ENCODE measurements at places on chromosomes 5 and 9.

GRCh38 chr5:174708476-174709207, 15.7 kb upstream of the MSX2 start:
- DNase-seq = no peak

DNA sequence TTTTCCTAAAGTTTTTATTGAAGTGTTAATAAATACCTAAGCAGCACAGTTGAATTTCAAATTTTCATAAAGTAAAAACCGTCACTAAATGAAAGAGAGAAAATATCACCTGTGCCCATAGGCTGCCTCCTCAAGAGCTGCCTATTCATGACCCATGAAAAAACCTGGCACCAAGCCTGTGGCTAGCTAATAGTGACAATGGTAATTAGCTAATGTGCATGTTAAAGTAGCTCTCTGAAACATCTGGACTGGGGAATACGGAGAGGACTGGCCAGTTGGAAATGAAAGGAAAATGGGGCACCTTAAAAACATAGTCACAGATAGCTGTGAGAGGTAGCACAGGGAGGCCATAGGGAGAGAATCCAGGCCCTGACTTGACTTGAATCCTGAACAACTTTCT, 5.4 kb upstream of the GNE start:
- no peak for DNase-seq

DNA sequence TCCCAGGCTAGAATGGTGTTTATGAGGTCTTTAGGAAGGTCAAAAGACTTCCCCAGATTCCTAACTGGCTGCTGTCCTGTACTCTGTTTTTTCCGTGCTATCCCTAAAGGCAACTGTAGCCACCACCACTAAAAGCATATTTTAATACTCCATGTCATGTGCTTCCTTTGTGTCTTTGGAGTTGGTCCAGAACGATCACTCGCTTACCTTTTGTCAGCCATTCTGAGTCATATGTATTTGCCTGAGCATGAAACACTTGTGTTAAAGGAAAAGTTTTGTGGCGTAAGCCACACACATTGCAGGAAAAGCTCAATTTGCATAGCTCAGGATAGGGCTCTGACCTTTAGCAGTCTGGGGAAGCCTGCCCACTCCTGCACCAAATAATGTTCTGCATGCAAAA, 299.6 kb downstream of the NTRK2 start:
- no peak for DNase-seq

- DNase-seq = no peak
Observed at GRCh38 chr5:175866377-175866907, 4.9 kb upstream of the CPLX2 start.

DNA sequence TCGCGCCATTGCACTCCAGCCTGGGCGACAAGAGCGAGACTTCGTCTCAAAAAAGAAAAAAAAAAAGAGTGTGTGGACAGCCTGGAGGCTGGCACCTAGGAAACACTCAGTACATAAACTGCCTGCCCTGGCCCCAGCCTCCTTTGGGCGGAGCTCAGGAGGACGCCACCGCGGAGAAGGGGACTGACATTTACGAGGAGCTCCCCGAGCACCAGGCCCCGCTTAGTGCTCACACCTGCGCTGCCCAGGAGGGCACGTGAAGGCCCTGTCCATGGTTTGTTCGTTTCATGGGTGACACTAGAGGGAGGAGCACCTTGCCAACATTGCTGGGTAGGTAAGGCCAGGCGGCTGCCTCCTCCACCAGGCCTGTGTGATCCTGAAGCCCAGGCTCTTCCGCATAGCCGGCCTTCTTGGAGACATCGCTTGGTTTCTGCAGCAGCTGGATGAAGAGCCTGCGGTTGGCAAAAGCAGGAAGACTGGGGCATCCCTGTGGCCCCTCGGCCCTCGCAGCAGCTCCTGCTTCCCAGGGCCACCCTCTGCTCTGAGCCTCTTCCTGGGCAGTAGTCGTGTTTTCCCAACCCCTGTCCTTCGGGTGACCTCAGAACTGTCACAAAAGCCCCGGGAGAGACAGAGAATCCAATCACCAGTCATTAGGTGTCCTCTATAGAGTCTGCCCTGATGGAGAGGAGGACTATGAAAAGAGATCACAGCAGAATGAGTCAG, 26.2 kb upstream of the LAMC3 start:
- DNase-seq = no peak

- DNase-seq = no peak
Observed at GRCh38 chr5:36059571-36060419, 6.9 kb downstream of the UGT3A2 start.

DNA sequence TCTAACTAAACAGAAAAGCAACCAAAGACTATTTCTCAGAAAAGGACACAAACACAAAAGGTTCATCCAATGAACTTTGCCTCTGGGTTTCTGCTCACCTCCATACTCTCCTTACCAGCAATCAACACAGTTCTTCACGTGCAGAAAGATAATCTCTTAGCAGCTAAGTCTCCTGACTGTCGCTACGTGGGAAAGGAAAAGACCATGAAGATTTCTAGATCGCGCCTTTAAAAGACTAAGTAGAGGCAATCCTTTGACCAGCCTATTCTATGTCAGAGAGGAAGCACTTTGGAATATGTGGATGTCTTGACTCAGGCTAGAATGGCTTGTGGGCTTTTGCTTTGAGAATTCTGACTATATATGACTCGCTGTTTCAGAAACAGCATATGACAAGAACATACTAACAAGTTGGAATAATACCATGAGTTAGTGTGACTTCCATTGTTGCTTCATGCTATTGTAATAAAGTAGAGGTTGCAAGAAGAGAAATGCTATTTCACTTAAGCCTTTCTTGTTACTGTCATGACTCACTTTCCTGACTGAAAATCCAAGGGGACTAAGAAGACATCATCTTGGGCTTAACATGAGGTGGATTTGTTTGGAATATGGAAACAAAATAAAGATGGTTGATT, 339.5 kb upstream of the RFX3 start:
- DNase-seq = no peak

DNA sequence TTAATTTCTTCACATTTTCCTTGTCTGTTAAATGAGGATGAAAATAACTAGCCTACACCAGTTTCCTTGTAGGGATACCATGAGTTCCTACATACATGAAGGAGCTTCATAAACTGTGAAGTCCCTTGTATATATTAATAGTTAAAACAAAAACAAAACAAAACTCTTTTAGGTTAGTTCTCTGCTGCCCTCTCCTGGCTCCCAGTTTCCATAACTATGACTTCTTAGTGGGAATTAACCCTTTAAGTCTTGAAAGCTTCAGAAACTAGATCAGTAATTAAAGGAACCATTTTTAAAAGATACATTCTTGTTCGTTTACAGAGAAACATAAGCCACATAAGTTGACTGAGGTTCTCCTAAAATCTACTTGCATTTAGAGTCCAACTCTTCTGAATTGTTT, 500.0 kb upstream of the C9orf72 start:
- no peak for DNase-seq

DNA sequence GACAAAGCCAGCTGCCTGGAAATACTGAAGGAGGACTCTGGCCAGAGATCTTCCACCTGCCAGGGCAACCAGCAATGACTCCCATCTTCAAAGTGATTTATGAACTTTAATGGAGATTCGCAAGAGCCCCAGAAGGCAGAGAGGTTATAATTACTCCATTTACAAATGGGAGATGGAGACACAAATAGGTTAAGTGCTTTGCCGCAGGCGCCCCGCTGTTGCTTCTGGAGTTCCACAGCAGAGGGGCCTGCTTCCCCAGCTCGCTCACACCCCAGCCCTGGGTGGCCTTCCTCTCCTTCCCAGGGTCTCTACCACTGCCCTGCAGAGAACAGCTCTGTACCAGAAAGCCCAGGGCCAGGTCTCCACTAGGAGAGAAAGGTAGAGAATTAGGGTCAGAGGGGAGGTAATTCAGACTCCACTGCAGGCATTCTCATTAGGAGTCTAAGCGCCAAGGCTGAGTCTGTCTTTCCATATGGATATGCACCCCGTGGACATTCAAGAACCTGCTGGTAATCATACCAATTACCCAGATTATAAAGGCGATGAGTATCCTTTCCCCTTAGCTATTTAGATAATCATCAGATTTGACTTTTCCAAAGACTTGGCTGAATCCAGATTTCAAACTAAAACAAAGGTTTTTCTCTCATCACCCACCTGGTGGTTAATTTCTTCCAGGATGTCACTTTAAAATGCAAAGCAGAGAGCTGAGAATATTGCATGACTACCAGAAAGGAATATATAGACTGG, 157.6 kb upstream of the TUT7 start:
- DNase-seq = no peak
